ENCODE measurements at places on chromosomes 6 and 20.

DNA sequence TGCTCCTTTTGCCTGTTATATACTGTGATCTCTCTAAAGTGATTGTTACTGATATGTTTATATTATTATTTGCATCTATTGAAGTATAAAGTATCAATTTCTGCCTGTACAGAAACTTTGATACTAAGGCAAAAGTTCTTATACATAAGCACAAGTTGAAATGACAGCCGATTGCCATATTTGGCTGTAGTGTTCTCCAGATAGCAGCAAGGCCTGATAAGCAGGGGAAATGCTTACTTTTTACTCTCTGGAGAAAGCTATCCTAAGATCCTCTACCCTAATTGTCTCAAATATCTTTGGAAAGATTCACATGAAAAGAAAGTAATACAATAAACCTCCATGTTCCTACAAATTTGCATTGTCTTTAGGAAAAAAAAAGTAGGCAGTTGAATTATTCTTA, 31.4 kb downstream of the SENP6 start:
- DNase-seq, result no peak

DNA sequence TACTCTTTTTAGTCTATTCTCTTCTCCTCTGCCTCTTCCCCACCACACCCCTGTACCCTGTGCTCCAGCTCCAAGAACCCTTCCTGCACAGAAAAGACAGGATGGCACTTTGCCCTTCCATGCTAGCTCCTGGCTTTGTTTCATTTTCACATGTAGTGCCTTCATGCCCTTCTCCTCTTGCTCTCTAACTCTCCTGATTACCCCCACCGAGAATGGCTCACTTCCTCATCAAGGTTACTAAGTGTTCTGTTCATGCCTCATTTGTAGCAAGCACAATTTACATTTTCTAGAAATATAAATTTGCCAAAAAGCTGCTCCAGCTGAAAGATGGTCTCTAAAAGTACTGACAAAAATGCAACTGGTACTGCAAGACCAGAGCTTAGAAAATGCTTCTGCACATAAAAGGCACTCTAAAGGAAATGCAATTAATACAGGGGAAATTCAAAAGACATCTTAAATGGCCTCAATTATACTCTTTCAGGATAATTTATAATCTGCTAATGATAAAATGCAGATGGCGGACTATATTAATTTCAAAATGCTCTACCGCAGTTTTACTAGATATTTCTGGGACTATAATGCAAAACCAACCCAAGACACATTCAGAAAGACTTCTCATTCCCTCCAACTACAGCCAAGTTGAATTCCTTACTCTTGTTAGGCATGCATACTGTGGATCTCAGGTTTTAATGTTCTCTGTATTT, 570.2 kb downstream of the PRKN start:
- DNase-seq, result no peak

DNA sequence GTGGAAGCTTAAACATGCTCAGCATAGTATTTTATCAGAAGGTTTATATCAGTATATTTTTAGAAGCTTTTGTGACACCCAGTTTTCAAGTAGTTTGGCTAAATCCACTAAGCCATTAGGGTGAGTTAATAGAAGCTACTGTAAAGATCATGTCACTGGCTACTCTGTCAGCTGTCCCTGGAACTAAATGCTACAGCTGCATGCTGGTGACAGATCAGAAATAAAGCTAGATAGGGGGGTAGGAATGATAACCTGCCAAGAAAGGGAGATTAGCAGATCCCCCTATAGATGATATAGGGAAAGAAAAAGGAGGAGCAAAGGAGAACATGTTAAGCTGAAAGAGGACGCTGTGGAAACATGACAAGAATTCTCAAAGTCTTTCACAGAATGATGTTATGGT, 363.2 kb downstream of the QKI start:
- DNase-seq, result no peak

DNA sequence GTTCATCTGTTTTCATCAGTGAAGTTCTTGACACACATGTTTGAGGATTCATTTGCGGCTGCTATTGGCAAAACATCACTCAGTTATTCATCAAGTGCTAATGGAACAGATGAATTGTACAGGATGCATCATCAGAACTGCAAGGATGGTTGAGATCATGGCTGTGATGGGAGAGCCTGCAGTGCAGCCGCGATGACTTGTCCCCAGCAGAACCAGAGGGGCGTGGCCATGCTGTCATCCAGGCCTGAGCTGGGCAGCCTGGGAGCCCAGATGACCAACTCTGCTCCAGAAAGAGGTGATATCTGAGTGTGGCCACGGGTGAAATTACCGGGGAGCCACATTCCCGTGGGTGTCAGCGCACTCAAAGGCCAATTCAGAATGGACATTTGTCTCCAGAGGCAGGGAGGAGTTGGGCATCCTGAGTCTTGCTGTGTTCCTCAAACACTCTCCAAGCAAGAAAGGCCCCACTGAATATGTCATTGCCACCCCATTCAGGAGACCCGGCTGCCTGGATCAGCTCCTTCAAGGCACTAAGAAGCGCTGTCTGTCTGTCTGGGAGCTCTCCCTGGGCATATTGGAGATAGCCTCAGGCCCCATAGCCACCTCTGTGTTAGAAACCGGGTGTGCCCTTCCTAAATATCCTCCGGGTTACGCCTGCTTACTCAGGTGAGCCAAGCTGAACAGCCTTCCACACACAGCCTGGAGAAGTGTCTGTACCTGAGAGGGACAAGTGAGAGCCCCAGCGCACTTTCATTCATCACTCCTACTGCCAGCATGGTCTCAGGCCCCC, 66.7 kb downstream of the SYNDIG1 start:
- DNase-seq, result no peak

Data from activated CD4-positive, alpha-beta T cell treated with anti-CD3 and anti-CD28 coated beads, Interleukin-2, amount 10 ng/mL, durations not matched to agents 7 days and 5 days (primary cell).